Activated CD4-positive, alpha-beta memory T cell treated with anti-CD3 and anti-CD28 coated beads for 36 hours (primary cell): ENCODE measurements at places on chromosomes 4 and X. TPM values are rescaled to one million over a fixed set of nuclear protein-coding genes. Genes with fewer than 3 reads are reported as not detected.

DNA sequence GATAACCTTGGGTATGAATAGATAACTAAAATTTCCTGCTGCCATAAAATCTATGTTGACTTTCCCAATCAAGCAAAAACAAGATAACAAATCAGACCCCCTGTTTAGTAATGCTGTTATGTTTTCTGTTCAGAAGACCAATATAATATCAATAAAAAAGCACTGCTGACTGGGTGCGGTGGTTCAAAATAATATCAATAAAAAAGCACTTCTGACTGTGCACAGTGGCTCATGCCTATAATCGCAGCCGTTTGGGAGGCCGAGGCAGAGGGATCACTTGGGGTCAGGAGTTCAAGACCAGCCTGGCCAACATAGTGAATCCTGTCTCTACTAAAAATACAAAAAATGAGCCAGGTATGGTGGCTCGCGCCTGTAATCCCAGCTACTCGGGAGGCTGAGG is 36.7 kb downstream of the ANTXR2 start:
- H3K4me3 ChIP-seq = no peak overlapping the region
- H3K4me1 ChIP-seq = peaks cover 52% of the 10 kb centered on the region
- H3K27ac ChIP-seq = peak overlapping the region; percentile 89
- DNase-seq = no peak
- H3K27me3 ChIP-seq = no peaks in the 10 kb centered on the region

- H3K27me3 ChIP-seq = no peaks in the 10 kb centered on the region
- H3K4me3 ChIP-seq = no peak overlapping the region
- peaks cover 51% of the 10 kb centered on the region for H3K36me3 ChIP-seq
- H3K27ac ChIP-seq = peak overlapping the region; percentile 13
Observed at GRCh38 chr4:82360298-82361177, 13.3 kb downstream of the HNRNPD start.

DNA sequence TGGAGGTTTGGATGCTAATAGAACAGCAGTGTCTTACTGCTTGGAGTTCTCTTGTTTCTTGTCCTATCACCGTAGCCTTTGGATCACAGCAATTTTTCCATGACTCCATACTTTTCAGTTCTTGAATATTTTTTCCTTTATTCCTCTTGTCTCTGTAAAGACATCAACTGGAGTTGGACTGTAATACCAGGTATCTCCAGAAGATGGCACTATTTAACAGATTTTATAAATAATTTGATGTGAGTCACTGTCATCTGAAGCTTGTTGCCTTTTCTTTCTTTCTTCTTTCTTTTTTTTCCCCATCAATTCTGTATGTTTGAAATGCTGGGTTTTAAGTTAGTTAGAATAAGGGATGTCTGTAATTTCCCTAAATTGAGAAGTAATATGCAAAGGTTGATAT is 24.1 kb downstream of the HPRT1 start:
- no peaks in the 10 kb centered on the region for H3K27me3 ChIP-seq
- no peak for DNase-seq
- H3K27ac ChIP-seq = no peak overlapping the region
- peaks cover 5% of the 10 kb centered on the region for H3K36me3 ChIP-seq
- no peak overlapping the region for H3K4me3 ChIP-seq

DNA sequence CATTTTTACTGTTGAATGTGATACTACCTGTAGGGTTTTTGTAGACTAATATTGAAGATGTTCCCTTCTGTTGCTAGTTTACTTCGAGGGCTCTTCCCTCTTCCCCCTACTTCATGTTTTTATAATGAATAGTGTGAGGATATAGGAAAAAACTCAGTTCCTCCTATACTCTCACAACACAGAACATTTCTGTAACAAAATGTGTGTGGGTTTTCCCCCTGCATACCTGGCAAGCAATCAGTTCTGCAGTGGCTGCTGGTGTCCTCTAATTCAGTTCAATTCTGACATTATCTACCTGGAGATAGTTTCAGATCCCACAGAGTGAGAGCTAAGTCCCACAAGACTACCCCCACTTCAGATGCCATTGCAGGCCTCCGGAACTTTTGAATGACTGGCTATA is 107.9 kb downstream of the KDM6A start:
- H3K36me3 ChIP-seq = peaks cover 8% of the 10 kb centered on the region
- H3K27me3 ChIP-seq = no peaks in the 10 kb centered on the region
- no peak overlapping the region for H3K4me3 ChIP-seq
- DNase-seq = no peak
- H3K27ac ChIP-seq = no peak overlapping the region

DNA sequence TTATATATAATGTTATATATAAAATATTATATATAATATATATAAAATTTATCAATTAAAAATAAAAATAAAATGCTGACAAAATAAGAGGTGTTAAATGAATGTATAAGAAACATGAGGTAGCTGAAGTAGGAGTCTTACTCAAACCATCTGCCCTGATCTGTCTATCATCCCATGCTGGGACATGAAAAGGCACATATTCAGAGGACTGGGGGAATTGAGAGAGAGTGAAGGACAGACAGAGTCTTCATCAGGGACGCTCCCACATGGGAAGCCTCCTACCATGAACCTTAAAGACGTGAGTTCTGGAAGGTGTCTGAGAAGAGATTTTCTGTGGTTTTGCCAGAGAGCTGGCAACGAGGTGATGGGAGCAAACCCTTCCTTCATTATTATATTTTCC is 4.1 kb upstream of the ARSF start:
- H3K36me3 ChIP-seq = no peaks in the 10 kb centered on the region
- no peaks in the 10 kb centered on the region for H3K4me1 ChIP-seq
- H3K27me3 ChIP-seq = peaks cover 3% of the 10 kb centered on the region
- no peak for DNase-seq
- no peak overlapping the region for H3K27ac ChIP-seq

STOX2 gene
- not detected for total RNA-seq
